ENCODE measurements at places on chromosomes 2 and 18.

DNA sequence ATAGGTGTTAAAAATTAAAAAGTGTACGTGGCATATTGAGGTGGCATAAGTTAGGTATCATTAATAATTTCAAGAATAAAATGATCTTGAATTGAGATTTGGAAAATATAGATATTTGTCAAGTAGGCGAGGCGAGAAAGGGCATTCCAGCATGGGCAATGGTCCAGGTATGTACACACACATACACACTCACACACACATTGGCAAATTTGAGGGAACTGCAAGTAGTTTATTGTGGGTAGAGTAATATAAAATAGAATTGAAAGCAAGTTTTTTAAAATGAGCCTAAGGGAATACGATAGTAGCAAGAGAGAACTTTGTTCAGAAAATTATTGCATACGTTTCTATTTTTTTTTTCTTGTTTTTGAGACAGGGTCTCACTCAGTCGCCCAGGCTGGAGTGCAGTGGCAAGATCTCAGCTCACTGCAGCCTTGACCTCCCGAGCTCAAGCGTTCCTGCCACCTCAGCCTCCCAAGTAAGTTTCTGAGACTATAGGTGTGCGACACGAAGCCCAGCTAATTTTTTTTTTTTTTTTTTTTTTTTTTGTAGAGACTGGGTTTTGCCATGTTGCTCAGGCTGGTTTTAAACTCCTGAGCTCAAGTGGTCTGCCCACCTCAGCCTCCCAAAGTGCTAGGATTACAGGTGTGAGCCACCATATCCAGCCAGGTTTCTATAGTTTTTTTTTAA is 96.7 kb upstream of the SLC39A10 start:
- no peak for DNase-seq

DNA sequence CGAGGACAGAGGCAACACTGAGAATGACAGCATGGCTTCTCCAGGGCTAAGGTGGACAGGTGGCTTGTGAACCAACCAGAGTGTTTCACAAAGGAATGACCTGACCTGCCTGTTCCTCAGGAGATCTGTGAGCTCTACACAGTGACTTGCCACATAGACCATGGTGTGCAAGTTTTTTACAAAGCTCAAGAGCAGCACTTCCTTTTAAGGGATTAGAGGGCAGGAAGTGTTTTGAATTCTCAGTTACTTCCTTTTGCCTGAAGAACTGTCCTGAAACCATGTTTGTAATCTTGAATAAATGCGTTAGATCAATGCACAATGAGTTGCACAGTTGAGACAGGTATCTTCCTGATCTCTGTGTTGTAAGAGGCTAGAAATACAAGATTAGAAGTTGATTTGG is 421.9 kb downstream of the THSD7B start:
- DNase-seq, result no peak

DNA sequence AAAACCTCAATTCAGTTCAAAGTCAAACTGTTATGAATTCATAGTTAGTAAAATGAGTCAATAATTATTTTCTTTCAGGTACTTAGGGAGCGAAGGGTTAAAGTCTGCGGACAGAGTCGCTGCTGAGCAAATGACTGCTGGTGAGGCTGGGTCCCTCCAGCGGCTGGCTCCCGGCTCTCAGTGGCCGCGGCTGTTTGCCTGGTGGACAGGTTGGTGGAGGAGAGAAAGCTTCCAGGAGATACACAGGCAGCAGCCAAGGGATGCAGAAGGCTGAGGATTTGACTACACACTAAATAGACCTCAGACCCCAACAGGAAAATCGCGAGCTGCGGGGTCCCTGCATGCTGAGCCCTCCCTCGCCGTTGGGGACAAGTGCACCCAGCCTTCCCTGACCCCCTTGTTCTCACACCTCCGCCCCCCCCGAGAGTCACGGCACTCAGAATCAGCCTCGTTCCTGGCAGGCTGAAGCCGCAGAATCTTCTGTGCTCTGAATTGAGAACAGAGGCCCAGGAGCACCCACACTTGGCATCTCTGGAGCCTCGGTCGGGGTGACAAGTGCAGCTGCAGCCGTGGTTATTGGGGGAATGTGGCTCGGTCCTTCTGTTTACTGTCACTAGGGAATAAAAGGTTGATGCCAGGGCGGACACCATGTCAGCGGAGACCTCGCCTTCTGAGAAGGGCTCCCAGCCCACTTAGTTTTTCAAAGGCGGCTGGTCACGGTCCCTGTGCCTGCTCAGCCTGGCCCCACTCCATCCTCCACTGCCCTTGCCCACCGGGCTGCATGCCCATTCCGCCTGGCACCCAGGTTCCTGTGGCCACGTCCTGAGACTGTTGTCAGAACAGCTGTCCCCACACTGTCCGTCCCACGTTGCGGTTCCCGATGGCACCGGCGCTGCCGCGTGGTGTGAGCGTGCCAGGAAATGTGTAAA is 74.0 kb downstream of the SLC66A2 start:
- DNase-seq, result no peak

DNA sequence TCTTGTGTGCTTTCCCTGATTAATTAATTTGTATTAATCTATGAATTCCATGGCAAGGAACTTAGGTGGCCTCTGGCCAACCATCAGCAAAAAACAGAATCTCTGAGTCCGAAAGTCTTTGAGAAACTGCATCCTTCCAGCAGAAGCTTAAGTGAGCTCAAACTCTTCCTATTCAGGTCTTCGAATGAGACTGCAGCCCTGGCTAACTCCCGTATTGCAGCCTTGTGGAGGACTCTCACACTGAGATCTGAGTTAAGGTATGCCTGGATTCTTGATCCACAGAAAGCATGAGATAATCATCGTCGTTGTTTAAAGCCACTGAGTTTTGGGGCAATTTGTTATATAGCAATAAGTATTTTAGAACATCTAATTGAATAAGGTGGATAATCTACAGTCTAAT is 1143.9 kb upstream of the NXPH2 start:
- DNase-seq, result no peak

GRCh38 chr18:68841301-68841700 is 43.4 kb downstream of the CCDC102B start:
- DNase-seq, result no peak

DNA sequence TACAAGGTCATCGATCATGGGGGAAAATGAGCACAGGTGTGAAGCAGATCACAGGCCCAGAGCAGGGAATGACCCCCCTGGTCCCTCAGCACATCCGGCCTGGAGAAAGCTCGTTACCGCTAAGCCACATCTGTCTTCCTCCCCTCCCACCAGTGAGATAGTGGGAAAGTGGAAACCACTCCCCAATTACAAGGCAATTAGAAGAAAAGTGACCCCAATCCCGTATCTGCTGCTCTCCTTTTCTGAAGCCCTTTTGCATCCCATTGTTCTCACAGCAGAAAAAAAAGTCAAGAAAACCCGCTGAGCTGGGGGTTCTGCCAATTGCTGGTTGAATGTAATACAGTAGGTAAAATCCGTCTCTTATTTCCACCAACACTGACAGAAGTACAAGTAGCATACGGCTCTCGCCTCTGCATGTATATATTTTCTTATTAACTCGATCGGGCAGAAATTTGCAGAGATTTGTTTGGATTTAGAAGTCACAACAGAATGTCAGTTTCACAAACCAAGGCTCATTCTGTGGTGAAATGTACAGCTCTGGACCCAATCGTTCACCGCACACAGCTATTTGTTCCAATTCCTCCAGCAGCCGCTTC is 287.0 kb downstream of the TCF4 start:
- no peak for DNase-seq

- no peak for DNase-seq
Observed at GRCh38 chr2:154532763-154533162, 165.7 kb upstream of the KCNJ3 start.

DNA sequence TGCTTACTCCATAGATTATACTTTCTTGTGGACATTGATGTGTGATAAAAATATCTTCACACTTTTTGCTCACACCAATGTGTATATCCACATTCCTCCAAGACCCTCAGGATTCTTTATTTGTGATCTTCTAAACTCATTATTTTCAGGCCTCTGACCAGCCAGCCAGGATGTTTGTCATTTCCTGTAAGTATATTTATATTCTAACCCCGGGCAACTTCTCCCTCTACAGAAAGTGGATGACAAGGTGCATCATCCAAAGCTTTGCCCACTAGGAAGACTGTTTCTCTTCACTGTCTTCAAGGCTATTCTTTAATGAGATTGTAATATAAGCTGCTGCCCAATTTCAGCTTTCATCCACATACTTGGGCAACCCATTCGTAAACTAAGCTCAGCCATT is 3.6 kb upstream of the CWC22 start:
- no peak for DNase-seq

DNA sequence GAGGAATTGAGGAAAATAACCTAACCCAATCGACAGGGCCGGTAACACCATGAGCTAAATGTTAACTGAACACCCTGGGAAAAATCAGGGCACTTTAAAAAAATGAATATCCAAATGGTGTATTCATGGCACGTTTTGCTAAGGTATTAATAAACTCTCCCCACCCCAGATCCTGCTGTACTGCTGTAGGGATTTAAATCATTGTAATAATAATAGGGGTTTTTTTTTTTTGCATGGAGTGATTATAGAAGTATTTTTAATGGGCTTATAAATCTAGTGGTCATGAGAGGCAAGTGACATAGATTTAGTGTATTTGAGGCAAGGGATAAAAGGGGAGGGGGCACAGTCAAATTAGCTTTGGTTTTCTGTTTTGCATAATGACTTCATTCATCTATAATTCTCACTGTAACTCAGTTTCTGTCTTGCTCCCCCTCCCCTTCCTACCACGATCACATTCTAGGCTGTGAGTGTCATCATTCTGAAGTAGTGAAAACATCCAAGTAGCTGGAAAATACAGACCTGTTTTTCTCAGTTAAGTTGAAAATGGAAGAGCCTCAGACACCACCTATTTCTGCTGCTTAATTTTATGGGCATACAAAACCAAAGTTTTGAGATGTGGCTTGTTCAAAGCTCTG is 18.2 kb upstream of the MGAT5 start:
- DNase-seq, result no peak

GRCh38 chr2:201406077-201406662 is 45.1 kb downstream of the TRAK2 start:
- DNase-seq, result no peak

DNA sequence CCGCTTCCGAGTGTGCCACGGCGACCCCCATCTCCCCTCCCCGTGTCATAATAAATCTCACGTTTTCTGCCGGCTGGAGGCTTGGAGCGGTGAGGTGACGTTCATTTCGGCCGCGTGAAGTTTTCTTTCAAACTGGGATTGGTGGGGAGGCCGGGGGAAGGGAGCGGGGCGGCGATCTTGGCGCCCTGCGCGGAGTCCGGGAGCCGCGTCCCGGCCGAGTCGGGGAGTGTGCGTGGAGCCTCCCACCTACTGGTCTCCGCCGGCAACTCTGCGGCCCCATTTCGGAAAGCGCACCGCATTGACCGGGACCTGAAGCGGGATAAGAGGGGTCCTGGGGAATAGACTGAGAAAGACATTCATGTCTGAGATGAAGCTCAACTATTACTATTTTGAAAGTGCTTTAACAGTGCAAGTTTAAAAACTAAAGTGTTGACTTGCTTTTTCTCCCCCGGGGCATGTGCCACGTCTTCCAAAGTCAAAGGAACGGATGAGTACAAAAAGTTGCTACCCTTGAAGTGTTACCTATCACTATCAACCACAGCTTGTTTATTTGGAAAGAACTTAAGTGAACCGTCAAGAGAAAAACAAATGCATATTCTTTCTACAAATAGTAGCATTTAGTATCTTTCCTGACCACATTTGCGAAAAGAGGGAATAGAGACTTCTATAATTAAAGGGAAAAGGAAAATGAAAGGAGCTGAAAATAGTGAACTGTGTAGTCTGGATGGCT is 818 bp upstream of the IKZF2 start:
- DNase-seq, result peak; percentile 70

DNA sequence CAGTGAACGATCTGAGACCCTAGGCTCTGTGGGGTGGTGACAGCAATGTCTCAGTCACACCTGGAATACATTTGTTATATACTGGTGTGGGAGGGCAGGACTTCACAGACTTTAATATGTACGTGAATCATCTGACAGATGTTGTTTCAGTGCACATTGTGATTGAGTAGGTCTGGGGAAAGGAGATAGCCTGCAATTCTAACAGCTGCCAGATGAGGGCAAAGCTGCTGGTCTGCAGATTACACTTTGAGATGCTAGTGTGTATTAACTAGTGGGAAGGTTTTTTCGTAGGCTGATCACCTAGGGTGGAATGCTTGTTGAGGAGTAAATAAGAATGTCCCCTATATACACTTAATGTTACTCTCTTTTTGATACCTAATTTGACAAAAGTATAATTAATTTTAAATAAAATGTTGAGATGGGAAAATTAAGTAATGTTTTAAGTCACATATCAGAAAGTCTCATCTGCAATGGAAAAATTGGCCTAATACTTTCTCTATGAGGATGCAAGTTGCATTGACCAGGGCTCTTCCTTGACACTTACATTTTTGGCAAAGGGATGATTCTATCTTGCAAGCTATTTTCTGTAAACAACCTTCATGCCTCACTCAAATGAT is 496.9 kb upstream of the HNMT start:
- DNase-seq, result peak; percentile 43

GRCh38 chr2:20035955-20036666 is 15.3 kb downstream of the LAPTM4A start:
- DNase-seq, result no peak

DNA sequence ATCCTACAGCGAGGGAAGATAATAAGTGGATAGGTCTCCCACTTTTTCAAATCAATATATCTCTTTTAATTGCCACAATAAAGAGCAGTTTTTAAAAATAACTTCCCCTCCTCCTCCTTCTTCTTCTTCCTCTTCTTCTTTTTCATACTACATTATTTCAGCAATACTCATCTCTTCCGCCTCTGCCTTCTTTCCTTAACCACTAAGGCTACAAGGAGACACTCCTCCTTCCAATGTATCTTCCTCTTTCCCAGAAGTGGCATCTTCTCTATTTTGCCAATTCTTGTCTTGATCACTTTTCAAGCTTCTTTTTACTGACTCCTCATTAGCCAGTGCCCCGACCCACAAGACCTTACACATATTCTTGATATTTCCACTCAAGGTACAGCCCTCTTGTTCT is 546.6 kb upstream of the CHAC2 start:
- no peak for DNase-seq

- DNase-seq, result no peak
Observed at GRCh38 chr2:12642859-12643258, 73.9 kb upstream of the TRIB2 start.

GRCh38 chr2:109604597-109604996 is 9.2 kb downstream of the SEPTIN10 start:
- no peak for DNase-seq

- peak; percentile 43 for DNase-seq
Observed at GRCh38 chr2:198314559-198315153, 510.3 kb downstream of the PLCL1 start.

GRCh38 chr18:35578481-35578880 is 3.1 kb upstream of the GALNT1 start:
- DNase-seq, result no peak

GRCh38 chr18:50727721-50728471 is 91.9 kb downstream of the MRO start:
- no peak for DNase-seq

DNA sequence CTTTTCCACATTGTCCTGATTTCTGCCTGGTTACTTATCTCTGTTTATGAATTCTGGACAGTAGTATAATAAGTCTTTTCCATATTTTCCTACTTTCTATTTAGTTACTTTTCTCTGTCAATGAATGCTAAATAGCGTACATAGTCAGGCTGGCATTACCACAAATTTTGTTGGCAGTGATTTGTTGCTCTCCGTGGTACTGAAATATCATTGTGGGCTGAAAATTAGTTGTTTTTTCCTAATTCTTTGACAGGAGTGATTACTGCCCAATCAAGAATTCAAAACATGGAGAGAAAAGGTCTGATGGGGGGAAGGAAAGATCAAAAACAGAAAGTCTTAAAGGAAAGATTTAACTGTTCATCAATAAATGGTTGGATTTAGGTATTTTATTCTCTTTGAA is 7.7 kb upstream of the GALNT13 start:
- DNase-seq, result no peak

- DNase-seq, result peak; percentile 42
Observed at GRCh38 chr2:183037553-183038340, 510 bp downstream of the NCKAP1 start.

GRCh38 chr18:48914581-48915251 is 36.0 kb downstream of the SMAD7 start:
- no peak for DNase-seq
